A549 treated with dexamethasone at 1 μM for 4 hours (cell line): ENCODE measurements at places on chromosomes 6 and 20. TPM values are rescaled to one million over a fixed set of nuclear protein-coding genes. Genes with fewer than 3 reads are reported as not detected.

Gene SEL1L2
- not detected in 5 replicates for total RNA-seq

Gene TCF15
- not detected in 5 replicates for total RNA-seq

Gene PFDN4
- 42.7 to 59.4 TPM (median 46.9 TPM) in 5 replicates for total RNA-seq

Gene GPX5
- not detected in 5 replicates for total RNA-seq

Gene FUT9
- not detected in 5 replicates for total RNA-seq
